Breast epithelium (tissue), 4 donors: ENCODE measurements at places on chromosomes 12 and 14. TPM values are rescaled to one million over a fixed set of nuclear protein-coding genes. Genes with fewer than 3 reads are reported as not detected.

SLC6A13 gene
- 1.3 TPM for total RNA-seq

PMCH gene
- total RNA-seq = not detected

OR9K2 gene
- not detected for total RNA-seq

LALBA gene
- not detected for total RNA-seq

NEDD1 gene
- total RNA-seq = 11.5 TPM

OVCH1 gene
- total RNA-seq = 0.44 TPM

- no peak overlapping the region for H3K27ac ChIP-seq
- H3K4me3 ChIP-seq = no peak overlapping the region
- H3K36me3 ChIP-seq = no peaks in the 10 kb centered on the region
- H3K27me3 ChIP-seq = no peaks in the 10 kb centered on the region
- DNase-seq = no peak
- H3K4me1 ChIP-seq = no peaks in the 10 kb centered on the region
Measured at GRCh38 chr12:26203167-26203780, 7.9 kb downstream of the SSPN start.

DNA sequence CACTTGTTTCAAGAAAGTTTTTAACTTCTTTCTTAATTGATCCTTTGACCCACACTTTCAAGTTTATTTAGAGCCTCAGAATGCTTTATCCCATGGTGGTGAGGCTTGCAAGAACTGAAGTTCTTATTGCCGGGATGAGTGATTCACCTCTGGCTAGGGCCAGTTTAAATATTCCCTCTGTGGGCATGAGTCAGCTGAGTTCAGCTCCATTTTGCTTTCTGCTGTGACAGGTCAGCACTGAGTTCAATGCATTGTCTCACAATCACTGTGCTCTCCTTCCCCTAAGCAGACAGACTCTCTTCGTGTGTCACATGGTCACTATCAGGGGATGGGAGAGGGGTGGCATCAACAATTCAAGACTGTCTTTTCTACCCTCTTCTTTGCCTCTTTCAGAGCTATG, 514.6 kb upstream of the FBXO33 start:
- no peak overlapping the region for H3K4me3 ChIP-seq
- H3K27me3 ChIP-seq = no peaks in the 10 kb centered on the region
- no peaks in the 10 kb centered on the region for H3K4me1 ChIP-seq
- no peak for DNase-seq

GRCh38 chr14:33332497-33332896, 393.8 kb downstream of the NPAS3 start:
- H3K36me3 ChIP-seq = no peaks in the 10 kb centered on the region
- DNase-seq = no peak
- no peak overlapping the region for H3K4me3 ChIP-seq
- no peaks in the 10 kb centered on the region for H3K27me3 ChIP-seq
- H3K27ac ChIP-seq = no peak overlapping the region

GRCh38 chr12:96219700-96220206, 25.6 kb downstream of the ELK3 start:
- DNase-seq = no peak
- H3K4me1 ChIP-seq = no peaks in the 10 kb centered on the region
- no peaks in the 10 kb centered on the region for H3K36me3 ChIP-seq
- peak overlapping the region; percentile 85 for H3K27ac ChIP-seq
- H3K4me3 ChIP-seq = peak overlapping the region; percentile 51
- no peaks in the 10 kb centered on the region for H3K27me3 ChIP-seq

DNA sequence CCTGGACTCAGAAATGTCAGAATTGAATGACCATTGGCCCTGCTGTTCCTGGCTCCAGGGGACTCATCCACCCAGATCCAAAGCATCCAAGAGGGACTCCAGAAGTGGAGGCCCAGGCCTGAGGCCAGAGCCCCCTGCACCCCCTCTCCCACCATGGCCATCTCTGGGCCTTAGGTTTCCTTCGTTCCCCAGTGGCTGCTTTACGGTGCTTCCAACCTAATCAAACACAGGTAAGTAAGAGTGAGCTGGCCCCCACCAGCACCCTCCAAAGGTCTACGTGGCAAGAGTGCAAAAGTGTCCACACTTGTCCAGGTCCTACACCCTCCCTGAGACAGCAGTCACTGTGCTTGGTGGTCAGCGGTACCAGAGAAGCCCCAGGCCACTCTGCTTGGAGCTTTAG, 139.0 kb downstream of the DPF3 start:
- H3K4me1 ChIP-seq = no peaks in the 10 kb centered on the region
- no peaks in the 10 kb centered on the region for H3K36me3 ChIP-seq
- no peak for DNase-seq

DNA sequence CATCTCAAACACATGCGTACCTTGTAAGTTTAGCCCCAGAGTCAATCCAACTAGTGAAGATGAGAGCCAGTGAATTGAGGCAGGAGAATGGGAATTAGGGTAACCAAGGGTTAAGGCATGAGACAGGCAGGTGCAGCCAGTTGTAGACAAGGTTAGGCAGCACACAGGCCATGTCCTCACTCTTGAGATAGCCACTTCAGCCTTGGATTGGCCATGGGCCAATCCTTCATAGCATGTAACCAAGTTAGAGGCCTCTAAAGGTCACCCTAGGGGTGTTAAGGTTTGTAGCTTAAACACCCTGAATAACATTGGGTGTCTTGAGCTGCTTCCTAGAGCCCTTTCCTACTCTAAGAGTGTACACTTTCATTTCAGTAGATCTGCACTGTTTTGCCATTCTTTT, 208.2 kb upstream of the RBM19 start:
- H3K27ac ChIP-seq = no peak overlapping the region
- H3K27me3 ChIP-seq = no peaks in the 10 kb centered on the region
- DNase-seq = no peak
- no peak overlapping the region for H3K4me3 ChIP-seq
- no peaks in the 10 kb centered on the region for H3K36me3 ChIP-seq

GRCh38 chr12:97336900-97337751, 125.5 kb upstream of the RMST start:
- H3K36me3 ChIP-seq = no peaks in the 10 kb centered on the region
- no peak overlapping the region for H3K27ac ChIP-seq
- no peak overlapping the region for H3K4me3 ChIP-seq
- DNase-seq = no peak

DNA sequence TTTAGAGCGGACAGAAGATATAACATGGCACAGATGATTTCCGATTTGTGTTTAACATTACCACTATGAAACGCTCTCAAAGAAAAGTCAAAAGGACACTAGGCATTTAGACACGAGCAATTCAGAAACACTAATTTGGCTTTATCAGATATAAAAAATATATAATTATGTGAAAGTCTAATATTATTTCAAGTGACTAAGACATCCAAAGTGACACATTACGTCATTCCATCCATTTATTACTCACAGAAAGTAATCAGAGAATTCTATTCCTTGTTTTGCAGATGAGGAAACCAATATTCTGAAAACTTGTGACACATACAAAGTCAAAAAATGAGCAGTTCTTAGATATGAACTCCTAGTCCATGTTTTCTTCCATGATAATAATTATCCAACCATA, 250.8 kb upstream of the USP15 start:
- H3K27me3 ChIP-seq = no peaks in the 10 kb centered on the region
- H3K4me3 ChIP-seq = no peak overlapping the region
- no peaks in the 10 kb centered on the region for H3K36me3 ChIP-seq

DNA sequence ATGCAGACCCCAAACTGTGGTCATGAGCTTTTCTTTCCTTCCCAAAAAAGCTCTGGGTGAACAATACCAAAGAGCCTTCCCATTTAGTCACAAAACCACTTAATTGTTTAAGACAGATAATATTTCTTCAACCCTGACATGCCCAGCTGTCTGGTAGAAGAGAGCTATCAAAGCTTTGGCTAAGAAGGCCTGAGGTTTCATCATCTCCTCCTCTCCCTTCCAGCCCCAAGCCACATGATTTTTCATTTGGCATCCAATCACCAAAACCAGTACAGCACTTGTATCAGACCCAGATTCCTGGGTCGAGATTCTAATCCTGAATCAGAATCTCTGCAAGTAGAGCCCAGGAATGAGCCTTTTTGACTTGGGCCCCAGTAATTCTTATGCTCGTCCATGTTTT, 199.6 kb upstream of the TMEM260 start:
- H3K4me1 ChIP-seq = no peaks in the 10 kb centered on the region
- no peaks in the 10 kb centered on the region for H3K27me3 ChIP-seq
- H3K27ac ChIP-seq = no peak overlapping the region
- H3K4me3 ChIP-seq = no peak overlapping the region
- H3K36me3 ChIP-seq = no peaks in the 10 kb centered on the region
- no peak for DNase-seq

DNA sequence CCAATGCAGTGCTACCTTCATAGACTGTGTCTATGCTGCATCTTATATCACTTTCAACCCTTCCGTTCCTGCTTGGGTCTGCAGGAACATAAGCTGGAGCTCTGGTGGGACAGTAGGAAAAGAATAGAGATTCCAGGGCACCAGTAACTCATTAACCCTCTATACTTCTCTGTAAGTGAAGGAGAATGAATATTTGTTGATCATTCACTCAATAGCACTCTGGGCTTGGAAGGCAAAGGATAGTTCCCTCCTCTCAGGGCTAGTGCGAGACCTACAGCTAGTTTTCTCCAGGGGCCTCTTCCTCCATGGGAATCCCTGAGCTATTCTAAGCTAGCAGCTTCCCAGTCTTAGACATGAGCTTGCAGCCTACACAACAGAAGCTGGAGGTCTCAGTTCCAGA, 84.7 kb downstream of the BMP4 start:
- H3K4me1 ChIP-seq = no peaks in the 10 kb centered on the region
- H3K27ac ChIP-seq = no peak overlapping the region
- no peak overlapping the region for H3K4me3 ChIP-seq
- no peaks in the 10 kb centered on the region for H3K27me3 ChIP-seq

GRCh38 chr12:104285740-104286515, 17.6 kb upstream of the EID3 start:
- DNase-seq = no peak
- H3K4me3 ChIP-seq = peak overlapping the region; percentile 59
- no peaks in the 10 kb centered on the region for H3K4me1 ChIP-seq
- H3K27ac ChIP-seq = peak overlapping the region; percentile 94
- no peaks in the 10 kb centered on the region for H3K27me3 ChIP-seq
